Daoy (cell line): ENCODE measurements at places on chromosomes 4 and X. TPM values are rescaled to one million over a fixed set of nuclear protein-coding genes. Genes with fewer than 3 reads are reported as not detected.

Gene DLG3
- 5.9 and 10.1 TPM in 2 replicates for total RNA-seq

Gene SULT1E1
- total RNA-seq: 0.33 and 1.3 TPM in 2 replicates

Gene GATA1
- not detected in 2 replicates for total RNA-seq

Gene UGT2B17
- not detected in 2 replicates for total RNA-seq

Gene RELL1
- 40.9 and 45.9 TPM in 2 replicates for total RNA-seq

Gene F11
- total RNA-seq: not detected in 2 replicates

Gene TRIM60
- total RNA-seq: not detected in 2 replicates

Gene ZNF711
- total RNA-seq: 6.3 and 7.5 TPM in 2 replicates

GRCh38 chr4:78612398-78613178, 61.0 kb downstream of the ANXA3 start:
- no peak for DNase-seq

DNA sequence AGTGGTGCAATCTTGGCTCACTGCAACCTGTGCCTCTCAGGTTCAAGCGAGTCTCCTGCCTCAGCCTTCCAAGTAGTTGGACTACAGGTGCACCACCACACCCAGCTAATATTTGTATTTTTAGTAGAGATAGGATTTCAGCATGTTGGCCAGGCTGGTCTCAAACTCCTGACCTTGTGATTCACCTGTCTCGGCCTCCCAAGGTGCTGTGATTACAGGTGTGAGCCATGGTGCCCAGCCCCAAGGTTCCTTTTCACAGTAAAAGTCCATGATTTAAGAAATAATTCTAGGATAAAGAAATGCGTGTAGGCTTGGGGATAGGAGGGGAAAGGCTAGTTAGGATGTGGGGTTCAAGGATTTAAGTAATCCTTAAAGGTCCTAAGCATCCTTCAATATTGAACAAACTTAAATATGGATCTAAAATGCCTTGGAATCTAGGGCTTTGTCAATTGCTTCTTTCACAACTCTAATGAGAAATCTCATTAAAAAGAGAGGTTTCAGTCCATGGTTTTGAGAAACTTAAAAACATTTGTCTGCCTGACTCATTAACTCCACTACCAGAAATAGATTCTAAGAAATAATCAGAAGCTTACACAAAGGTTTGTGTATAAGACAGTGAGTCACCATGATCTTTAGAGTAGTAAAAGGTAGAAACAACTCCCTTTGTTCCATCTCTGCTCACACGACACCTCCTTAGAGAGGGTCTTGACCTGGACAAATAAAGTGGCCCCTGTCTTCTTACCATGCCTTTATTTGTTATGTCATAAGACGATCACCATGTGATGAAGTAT, 203.2 kb downstream of the PTTG2 start:
- DNase-seq: no peak

DNA sequence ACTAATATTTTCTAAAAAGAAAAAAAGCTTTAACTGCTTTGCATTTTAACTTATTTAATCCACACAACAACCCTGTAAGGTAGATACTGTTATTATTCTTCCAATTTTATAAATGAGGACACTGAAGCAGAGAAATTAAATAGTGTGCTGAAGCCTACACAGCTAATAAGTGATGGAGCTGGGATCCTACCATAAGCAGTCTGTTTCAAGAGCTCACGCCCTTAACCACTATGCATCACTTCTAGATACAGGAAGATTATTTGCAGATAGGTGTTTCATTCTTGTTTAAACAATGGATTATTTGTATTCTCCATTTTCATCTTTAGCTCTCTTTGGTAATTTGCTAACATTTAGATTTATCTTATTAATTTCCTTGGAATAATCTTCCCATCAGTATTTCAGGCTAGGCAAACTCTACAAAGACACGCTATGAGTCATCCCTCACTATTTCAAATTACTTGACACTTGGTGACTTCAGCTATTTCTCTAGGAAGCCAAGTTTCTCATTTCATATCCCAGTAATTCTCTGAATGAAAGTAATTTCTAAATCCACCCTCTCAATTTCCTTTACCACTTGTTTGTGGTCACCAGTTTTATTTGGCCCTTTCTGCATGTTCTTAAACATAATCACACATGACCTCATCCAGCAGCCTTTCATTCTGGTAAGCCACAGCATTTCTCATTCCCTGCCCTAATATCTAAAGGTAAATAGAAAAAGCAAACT, 67.3 kb downstream of the ASB9 start:
- DNase-seq: peak; percentile 62

- no peak for DNase-seq
These were observed 19.0 kb upstream of the GK2 start for GRCh38 chr4:79426989-79427388.

DNA sequence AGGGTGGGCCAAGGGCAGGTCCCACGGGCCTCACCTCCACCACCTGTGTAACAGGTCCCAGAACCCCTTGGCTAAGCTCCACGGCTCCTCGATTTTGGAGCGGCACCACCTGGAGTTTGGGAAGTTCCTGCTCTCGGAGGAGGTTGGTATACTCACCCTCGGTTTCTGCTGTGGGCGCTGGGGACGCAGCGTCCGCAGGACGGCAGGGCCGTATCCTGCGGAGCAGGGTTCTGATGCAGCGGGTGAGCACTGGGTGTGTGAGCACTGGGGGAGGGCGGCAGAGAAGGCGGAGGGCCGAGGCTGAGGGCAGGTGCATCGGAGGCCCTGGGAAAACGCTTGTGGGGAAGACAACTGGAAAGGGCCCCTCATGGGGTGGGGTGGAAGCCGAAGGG, 11.0 kb downstream of the ATP5ME start:
- DNase-seq: no peak

DNA sequence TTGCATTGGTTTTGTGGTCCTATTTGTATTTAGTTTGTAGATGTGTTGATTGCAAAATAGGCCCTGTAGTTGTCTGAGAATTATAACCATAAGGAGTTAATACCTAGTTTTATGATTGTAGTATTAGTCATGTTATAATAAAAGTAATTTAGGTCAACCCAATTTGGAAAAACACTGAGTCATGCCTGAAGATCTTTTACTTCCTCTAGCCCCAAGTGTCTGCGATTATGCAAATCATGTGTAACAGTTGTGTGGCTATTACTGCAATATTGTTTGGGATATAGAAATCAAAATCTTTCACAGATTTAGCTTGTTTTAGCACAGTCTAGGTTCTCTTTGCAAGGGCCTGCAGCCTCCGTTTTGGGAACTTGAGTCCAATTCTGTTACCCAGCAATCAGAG, 12.6 kb downstream of the SRD5A3 start:
- DNase-seq: peak; percentile 36

DNA sequence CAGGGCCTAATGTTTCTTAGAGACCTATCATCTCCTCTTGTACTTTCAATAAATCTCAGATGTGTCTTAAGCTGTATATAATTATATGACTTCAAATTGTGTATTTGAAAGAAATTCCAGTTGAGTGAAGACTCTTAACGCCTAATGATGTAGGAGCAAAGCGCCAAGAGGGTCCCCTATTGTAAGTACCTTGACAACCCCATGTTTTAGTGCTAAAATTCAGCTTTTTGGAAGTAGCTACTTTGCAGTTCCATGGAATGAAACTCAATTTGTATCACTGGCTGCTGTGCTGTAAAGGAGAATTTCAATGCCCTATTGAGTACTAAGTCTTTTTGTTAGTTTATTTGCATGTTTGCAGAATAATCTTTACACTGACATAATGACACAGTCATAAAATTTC, 1826.6 kb upstream of the AGA start:
- DNase-seq: no peak

GRCh38 chr4:111136438-111136837, 513.6 kb upstream of the PITX2 start:
- no peak for DNase-seq

- DNase-seq: peak; percentile 1
These were observed 85.3 kb downstream of the DCAF8L2 start for GRCh38 chrX:27675493-27675892.

DNA sequence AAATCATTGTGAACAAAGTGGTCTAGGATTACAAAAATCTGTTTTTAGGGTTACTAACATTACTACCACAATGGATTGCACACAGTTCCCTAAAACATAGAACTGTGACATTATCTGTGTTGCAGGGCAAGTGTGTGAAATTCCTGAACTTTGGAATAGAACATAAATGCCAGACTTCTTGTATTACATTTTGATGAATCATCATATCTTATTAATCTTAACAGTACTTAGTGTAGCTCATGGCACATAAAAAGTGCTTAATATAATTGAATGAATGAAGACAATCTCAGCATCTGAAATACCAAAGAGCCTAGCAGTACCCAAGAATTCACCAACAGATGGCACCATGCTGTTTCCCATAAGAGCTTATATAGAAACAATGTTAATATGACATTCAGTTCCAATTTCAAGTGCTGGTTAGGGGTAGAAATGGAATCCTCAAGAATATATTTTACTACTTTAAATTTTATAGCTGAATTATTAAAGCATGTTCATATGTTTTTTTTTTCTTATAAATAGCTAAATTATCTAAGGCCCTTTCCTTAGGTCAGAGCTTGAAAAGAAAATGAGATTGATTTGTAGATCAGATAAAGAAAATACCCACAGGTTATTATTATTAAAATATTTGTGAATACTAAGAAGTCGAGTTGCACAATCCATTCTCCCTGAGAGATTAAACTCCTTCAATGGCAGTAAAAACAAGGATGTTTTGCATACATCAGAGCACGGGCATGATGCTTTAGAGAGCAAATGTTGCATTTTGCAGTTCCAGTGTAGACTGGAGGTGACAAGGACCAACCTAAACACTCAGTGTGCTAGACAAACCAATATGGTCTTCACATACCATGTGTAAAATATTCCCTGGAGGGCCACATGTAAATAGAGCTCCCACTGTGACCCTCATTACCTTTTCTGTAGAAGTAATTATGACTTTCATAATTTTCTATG, 25.7 kb upstream of the SHISA3 start:
- peak; percentile 46 for DNase-seq

GRCh38 chrX:1412551-1413161, 20.7 kb upstream of the SLC25A6 start:
- no peak for DNase-seq

DNA sequence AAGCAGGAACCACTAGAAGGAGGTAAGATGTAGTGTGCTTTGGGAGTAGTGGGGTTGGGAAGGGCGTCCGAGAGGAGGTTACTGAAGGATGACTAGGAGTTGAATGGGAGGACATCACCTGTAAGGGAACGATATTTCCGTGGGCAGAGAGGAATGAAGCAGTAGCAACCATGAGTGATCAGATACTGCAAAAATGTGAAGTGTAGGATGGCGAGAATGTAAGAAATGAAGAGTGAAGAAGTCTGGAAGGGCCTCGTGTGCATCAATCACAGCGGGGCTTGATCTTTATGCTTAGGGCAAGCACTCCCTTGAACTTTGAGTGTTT, 594 bp downstream of the MSMO1 start:
- no peak for DNase-seq

DNA sequence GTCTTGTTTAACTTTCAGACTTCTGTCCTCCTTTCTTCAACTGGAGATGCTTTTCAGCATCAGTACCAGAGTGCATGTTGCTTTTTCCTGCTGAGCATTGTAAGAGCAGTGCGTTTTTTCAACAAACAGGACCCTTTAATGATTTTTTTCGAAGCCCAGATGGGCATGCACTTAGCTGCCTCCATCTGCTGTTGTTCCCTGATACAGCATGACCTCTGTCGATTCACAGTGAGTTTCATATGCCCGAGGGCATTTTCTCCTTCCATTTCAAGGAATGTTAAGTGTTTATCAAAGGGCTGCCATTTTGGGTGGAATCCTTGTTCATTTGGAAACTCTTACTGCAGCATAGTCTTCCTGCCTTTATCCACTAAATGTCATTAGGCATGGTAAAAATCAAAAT, 428.6 kb downstream of the DTHD1 start:
- DNase-seq: no peak
